ENCODE measurements at places on chromosomes 16 and 17. TPM values are rescaled to one million over a fixed set of nuclear protein-coding genes. Genes with fewer than 3 reads are reported as not detected.

YWHAE gene
- polyA plus RNA-seq = 913 TPM

RNF112 gene
- polyA plus RNA-seq = 2.9 TPM

TBC1D26 gene
- polyA plus RNA-seq = 0.21 TPM

ITGB4 gene
- polyA plus RNA-seq = 10.9 TPM

LRRC37A gene
- polyA plus RNA-seq = 7.9 TPM

AANAT gene
- not detected for polyA plus RNA-seq

RSAD1 gene
- polyA plus RNA-seq = 42.8 TPM

KCNH4 gene
- not detected for polyA plus RNA-seq

EPOP gene
- polyA plus RNA-seq = 1.7 TPM

RPUSD1 gene
- polyA plus RNA-seq = 8.3 TPM

SLFN5 gene
- 24.3 TPM for polyA plus RNA-seq

OTOP2 gene
- not detected for polyA plus RNA-seq

CCL16 gene
- polyA plus RNA-seq = 0.94 TPM

MT4 gene
- polyA plus RNA-seq = not detected

KRTAP4-6 gene
- polyA plus RNA-seq = not detected

CTRB1 gene
- polyA plus RNA-seq = not detected

TBX21 gene
- 0.26 TPM for polyA plus RNA-seq

MSLN gene
- polyA plus RNA-seq = 9.5 TPM

CA7 gene
- polyA plus RNA-seq = not detected

PEMT gene
- 22.5 TPM for polyA plus RNA-seq

KRTAP4-4 gene
- polyA plus RNA-seq = not detected

TBC1D3C gene
- polyA plus RNA-seq = not detected

ARHGDIG gene
- polyA plus RNA-seq = 1.2 TPM

CCL13 gene
- 0.82 TPM for polyA plus RNA-seq

COTL1 gene
- 155 TPM for polyA plus RNA-seq

ZFHX3 gene
- polyA plus RNA-seq = 26.6 TPM

DNAI2 gene
- polyA plus RNA-seq = 5.3 TPM

WNT9B gene
- 0.31 TPM for polyA plus RNA-seq

FZD2 gene
- 21.6 TPM for polyA plus RNA-seq

NDRG4 gene
- polyA plus RNA-seq = 16.5 TPM

CES5A gene
- polyA plus RNA-seq = 0.09 TPM

ASGR2 gene
- 0.86 TPM for polyA plus RNA-seq

DNAH9 gene
- polyA plus RNA-seq = 9.3 TPM

MT1F gene
- polyA plus RNA-seq = 9.2 TPM

HID1 gene
- polyA plus RNA-seq = 48.9 TPM

LPCAT2 gene
- polyA plus RNA-seq = 14.6 TPM

TMC5 gene
- 9.0 TPM for polyA plus RNA-seq

ZNF764 gene
- 15.3 TPM for polyA plus RNA-seq

ARL5C gene
- 0.48 TPM for polyA plus RNA-seq

TPSD1 gene
- 0.15 TPM for polyA plus RNA-seq

CASKIN1 gene
- polyA plus RNA-seq = 0.85 TPM

ESRP2 gene
- 55.2 TPM for polyA plus RNA-seq

PDILT gene
- not detected for polyA plus RNA-seq

KRTAP16-1 gene
- polyA plus RNA-seq = not detected

PRSS22 gene
- polyA plus RNA-seq = 10.1 TPM

Measured in right lung (tissue), 10 donors.